Right renal cortex interstitium (tissue), 3 donors: ENCODE measurements at places on chromosomes 1 and 21.

GRCh38 chr1:29162476-29163138 lies 19.1 kb downstream of the SRSF4 start:
- DNase-seq, result no peak

DNA sequence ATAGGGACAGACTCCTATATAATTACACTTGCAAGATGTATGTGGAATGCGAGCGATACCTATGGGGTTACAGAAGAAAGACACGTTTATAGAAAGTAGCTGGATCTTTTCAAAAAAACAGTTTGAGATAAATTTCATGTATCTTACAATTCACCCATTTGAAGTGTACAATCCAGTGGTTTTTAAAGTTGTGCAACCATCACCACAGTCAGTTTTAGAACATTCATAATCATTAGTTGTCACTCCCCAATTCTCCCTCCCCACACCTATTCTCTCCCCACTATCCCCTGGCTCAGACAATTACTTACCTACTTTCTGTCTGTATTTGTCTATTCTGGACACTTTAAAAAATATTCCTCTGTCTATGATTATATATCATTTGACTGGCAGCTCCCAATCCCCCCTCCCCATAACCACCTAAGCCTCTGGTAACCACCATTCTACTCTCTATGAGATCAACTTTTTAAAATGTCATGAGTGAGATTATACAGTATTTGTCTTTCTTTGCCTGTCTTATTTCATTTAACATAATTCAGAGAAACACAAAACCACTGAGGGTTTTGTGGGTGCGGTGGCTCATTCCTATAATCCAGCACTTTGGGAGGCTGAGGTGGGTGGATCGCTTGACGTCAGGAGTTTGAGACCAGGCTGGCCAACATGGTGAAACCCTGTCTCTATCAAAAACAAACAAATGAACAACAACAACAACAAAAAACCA lies 39.1 kb downstream of the MRPS6 start:
- no peak for DNase-seq

- no peak for DNase-seq
Observed at GRCh38 chr21:45332415-45332814, 44.7 kb upstream of the POFUT2 start.

- no peak for DNase-seq
Observed at GRCh38 chr1:181135815-181136737, 47.6 kb downstream of the IER5 start.

- DNase-seq, result no peak
Observed at GRCh38 chr1:186618401-186619170, 61.6 kb downstream of the PTGS2 start.

DNA sequence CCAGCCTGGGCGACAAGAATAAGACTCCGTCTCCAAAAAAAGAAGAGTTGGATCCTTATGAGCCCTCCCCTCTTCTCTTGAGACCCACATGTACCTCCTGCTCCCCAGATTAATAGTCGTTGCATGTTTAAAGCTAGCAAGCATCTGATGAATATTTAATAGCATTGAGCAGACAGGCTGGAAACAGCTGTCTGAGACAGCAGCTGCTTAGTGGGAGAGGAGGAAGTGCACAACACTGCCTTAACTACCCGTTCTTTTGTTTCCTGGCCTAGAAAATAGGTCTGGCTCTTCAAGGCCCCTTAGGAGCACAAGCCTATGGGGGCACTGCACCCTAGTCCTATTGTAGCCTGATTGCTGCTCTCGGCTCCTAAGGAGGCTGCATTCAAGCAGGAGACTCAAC lies 17.3 kb upstream of the TMEM39B start:
- DNase-seq, result no peak

DNA sequence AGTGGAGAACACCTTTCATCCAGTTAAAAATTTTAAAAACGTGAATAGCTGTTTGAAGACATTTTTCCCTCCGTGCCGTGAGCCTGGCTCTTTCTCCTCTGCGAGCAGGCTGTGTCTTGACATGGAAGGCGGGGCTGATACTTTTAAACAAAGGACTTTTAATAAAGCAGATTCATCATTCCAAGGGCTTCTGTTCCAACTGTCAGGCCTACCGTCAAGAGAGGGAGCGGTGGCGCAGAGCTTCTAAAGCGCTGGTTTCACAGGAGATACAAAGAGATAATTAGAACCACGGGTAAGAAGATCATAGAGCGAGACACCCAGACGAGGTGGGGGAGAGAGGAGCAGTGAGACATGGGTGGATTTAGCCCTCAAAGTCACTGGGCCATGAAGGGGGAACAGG lies 247.4 kb upstream of the C1orf174 start:
- DNase-seq, result no peak

DNA sequence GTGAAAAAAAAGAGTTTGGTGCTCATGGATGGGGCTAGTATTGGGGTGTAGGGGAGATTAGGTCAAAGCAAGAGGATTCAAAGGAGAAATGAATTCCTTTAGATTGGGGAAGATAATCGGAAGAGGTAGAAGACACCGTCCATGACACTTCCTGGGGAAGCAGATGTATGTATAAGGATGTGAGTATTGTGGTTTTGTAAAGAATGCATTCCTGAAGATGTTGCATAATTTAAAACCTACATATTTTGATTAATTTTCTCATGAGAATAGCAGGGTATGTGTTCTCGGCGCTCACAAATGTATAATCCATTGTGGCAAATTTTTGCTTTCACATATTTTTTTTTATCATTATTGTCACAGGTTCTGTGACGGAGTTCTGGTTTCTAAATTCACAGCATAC lies 5.5 kb upstream of the LGALS8 start:
- DNase-seq, result no peak

DNA sequence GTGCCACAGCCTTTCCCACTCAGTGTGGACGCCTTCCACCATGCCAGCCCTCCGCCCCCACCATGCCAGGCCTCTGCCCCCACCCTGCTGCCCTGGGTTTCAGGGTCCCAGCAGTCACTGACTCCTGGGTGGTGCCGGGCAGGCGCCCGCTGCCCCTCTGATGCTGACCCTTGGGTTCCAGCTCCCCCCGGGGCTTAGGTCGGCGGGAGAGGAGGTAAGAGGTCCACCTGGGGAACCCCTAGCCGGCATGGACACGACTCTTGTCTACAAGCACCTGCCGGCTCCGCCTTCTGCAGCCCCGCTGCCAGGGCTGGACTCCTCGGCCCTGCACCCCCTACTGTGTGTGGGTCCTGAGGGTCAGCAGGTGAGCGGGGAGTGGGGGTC lies 7.0 kb upstream of the PFKL start:
- no peak for DNase-seq

DNA sequence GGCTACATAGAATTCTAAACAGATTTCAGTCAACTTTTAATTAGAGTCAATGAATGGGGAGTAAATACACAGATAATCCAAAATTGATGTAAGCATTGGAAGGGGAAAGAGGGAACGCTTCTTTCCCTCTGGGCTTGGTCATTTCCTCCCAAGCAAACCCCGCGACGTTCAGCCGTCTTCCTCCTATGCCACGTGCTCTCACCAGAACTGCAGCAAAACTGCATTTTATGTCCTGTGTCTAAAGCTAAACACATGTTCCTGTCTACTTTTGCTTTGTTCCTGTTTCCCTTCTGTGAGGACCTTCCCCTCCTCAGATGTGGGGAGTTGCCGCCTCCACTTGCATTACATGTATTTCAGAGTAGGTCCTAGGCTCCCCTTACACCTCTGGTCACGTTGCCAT lies 27.2 kb downstream of the UTP25 start:
- DNase-seq, result no peak
